Activated T-cell treated with anti-CD3 and anti-CD28 coated beads, Interleukin-2, amount 50 U/mL, for 72 hours (primary cell): ENCODE measurements at places on chromosomes 4 and X. TPM values are rescaled to one million over a fixed set of nuclear protein-coding genes. Genes with fewer than 3 reads are reported as not detected.

DNA sequence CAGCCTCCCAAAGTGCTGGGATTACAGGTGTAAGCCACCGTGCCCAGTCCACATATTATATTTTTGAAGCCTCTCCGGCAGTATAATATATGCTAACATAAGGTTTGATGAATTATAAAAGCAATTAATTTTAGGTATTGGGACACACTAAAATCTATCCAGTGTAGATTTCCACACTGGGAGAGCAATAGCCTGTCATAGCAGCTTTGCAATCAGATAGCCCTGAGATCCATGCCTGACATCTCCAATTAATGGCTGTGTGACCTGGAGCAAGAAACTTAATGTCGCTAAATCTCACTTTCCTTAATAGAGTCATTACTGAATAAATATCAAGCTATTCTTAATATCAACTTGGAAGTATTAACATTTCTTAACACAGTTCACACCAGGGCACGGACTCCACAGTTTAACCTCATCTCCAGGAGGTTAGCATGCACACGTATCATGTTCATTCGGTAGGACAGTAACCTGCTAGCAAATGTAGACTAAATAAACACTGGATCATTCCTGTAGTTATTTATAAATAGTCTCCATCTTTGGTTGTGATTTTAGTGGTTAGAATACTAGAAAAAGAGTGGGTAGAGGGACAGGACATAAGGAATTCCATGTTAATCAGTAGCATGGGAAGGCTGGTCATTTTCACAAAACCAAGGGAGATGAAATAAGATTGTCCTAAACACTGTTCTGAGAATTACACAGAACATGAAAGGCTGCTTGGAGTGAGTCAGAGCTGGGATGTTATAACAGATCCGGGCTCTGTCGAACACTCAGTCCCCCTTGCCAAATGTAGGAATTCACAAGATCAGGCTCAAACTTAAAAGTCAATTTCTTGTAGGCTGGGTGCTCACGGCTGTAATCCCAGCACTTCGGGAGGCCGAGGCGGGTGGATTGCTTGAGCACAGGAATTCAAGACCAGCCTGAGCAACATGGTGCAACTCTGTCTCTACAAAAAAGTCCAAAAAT, 254.7 kb downstream of the PALLD start:
- no peak for DNase-seq

DNA sequence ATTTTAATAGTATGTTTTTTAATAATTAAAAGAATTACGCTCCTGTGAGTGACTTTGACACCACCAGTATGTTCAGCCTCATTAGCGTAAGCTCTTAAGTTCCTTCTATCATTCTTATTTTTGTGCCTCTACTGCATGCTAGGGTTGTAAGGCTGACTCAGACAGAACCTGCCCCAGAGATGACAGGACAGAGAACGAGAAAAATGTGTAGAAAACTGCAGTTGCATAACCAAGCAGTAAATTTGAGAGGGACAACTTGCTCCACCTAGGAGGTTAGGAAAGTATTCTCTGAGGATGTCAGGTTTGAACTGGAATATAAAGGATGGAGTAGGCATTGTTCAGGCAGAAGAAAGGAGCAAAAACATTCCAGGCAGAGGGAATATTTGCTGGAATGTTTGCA, 98.7 kb downstream of the NFKB1 start:
- DNase-seq = no peak

GRCh38 chr4:2141022-2141761, 82.1 kb downstream of the NAT8L start:
- DNase-seq = no peak

- DNase-seq = no peak
Measured at GRCh38 chrX:11504234-11504633, 161.5 kb downstream of the ARHGAP6 start.

UGT8 gene
- 0.22 TPM for total RNA-seq

DNA sequence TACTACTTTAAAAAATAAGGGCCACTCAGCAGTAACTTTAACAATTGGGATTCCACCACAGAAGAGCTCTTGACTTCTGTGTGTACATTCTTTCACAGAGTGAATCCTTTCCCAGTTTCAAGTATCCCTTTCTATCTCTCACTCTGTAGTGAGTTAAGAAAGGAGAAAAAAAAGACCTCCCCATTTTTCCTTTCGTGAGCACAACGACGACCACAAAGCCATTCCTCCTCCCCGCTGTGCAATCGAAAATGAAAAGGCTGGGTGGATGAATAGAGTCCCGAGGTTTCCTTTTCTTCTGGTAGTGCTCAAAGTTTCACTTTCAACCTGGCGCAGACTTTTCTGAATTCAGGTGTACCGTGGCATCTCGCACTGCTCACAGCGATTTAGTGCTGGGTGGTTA, 58.0 kb downstream of the TAB3 start:
- peak; percentile 40 for DNase-seq

MEPE gene
- not detected for total RNA-seq

N4BP2 gene
- 37.3 TPM for total RNA-seq

- DNase-seq = no peak
Measured at GRCh38 chr4:116632269-116632668, 453.1 kb downstream of the TRAM1L1 start.

DNA sequence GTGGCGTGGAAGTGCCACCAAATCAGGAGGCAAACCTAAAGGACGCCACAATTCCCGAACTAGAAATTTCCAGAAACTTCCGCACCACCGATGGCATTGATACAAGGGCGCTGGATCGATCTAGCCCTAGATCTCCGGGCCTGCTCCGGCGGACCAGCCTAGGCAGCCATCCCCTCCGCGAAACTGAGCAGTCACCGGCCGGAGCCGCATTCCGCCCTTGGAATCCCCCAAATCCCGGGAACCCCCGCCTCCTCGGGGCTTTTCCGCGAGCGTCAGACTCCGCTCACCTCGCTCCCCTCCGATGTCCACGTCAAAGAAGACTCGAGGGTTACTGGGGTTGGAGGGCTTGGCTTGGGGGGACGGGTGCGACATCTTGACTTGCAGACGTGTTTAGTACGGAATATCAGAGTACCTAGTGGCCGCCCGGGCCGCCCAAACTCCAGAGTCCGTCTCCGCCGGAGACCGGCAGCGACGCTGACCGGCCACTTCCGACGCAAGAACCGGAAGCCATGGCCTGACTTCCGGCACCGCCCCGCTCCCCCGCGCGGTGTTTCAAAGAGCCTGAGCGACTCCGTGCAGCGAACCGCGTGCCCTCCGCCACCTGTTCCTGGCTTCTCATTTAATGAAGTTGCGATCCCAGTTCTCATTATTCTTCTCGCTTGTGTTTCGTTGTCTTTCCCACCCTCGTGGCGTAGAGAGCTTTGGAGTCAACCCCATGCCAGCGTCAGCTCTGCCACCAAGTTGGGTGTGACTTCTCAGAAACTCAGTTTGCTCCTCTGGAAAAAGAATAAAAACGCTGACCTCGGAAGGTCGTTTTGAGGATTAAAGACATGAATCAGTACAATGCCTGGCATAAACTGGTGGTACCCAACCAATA, at the start of gene PPID:
Gene PPID (minus strand): TSS at position 480 of the 877 bp plus-strand sequence. CDS start 108 bp downstream, at position 372.
- DNase-seq = peak; percentile 85

GRCh38 chr4:109682875-109683274, 20.4 kb downstream of the CASP6 start:
- no peak for DNase-seq

- no peak for DNase-seq
Measured at GRCh38 chr4:168152837-168153500, 60.6 kb downstream of the ANXA10 start.

GRCh38 chrX:39253551-39253950, 452.3 kb downstream of the MID1IP1 start:
- DNase-seq = no peak

DNA sequence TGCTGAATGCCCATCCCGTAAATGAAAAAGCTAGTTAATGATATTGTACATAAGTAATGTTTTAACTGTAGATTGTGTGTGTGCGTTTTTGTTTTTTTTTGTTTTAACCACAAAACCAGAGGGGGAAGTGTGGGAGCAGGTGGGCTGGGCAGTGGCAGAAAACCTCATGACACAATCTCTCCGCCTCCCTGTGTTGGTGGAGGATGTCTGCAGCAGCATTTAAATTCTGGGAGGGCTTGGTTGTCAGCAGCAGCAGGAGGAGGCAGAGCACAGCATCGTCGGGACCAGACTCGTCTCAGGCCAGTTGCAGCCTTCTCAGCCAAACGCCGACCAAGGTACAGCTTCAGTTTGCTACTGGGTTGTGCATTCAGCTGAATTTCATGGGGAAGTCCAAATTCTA, at the start of gene SPP1:
Gene SPP1 (plus strand): TSS at position 249 of the 400 bp plus-strand sequence. CDS start 1,182 bp downstream, outside the sequence.
- no peak for DNase-seq

GRCh38 chr4:53744446-53745160, 153.3 kb upstream of the LNX1 start:
- DNase-seq = no peak

DNA sequence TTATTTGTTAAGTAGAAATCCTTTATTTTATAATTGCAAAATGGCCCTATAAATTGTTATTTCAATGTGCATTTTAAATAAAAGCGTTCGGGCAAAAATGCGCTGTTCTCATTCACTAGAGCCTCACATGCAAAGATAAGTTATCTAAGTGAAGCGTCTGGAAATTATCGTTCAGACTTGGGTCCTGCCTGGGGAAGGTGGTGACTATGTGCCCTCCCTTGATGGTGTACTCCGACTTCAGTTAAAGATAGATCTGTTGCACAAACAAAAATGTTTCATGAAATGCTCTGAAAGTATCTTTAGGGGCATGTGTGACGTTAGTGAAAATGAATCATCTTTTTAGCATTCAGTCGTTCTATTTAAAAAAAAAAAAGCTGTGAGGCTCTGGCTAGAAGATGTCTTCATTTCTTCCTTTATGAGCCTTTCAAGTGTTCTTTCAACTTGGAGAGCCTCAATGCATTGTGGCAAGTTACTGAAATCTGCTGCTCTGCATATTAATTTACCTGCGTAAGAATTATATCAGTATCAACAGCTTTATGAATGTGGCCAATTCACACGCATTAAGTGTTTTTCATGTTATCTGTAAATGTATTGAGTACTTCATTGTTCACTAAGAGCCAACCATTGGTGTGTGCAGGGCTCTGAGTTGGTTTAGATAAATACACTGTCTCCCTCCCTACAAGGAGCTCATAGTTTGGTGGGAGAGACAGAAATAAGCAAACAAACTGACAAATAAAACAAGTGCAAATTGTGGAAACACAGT, 83.0 kb downstream of the AFF1 start:
- DNase-seq = no peak

MAB21L2 gene
- not detected for total RNA-seq

ZNF711 gene
- total RNA-seq = 1.8 TPM

- no peak for DNase-seq
Measured at GRCh38 chr4:41125558-41126311, 88.6 kb downstream of the APBB2 start.

VSIG4 gene
- total RNA-seq = not detected

DNA sequence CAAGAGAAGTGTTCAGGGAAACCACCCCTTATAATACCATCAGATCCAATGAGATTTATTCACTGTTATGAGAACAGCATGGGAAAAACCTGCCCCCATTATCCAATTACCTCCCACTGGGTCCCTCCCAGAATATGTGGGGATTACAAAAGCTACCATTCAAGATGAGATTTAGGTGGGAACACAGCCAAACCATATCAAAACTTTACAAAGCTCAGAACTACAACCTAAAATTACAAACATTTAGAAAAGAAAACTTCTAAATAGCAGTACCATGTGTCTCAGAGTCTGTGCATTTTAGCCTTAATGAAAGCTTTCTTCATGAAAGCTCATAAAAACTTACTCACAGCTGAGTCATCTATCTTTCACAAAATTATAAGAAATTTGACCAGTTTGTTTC, 1442.8 kb upstream of the PCDH7 start:
- DNase-seq = no peak

- DNase-seq = no peak
Measured at GRCh38 chrX:48663241-48663640, 20.4 kb upstream of the WAS start.

DNA sequence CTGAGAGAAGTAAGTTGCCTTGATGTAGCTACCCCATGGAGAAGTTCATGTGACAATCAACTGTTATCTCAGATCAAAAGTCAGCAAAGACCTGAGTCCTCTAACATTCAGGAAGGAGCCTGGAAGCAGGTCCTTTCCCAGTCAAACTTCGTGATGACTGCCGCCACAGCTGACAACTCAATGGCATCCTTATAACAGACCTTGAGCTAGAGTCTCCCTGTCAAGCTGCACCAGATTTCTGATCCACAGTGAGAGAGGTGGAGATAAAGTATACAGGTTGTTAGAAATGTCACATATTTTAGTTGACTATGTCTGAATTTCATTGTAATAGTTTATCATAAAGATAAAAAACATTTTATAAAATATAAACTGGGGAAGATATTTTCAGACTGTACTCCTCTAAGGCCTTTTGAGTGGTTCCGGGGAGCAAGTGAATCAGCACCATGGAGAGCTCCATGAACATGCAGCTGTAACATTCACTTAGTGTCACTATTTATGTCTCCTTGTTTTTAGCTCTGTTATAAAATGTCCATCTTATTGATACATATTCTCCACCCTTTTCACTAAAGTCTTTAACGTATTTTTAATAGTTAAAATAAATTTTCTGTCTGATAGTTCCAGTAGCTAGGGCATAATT, 1653.5 kb upstream of the AGA start:
- no peak for DNase-seq

TCEAL9 gene
- 1.6 TPM for total RNA-seq

DNA sequence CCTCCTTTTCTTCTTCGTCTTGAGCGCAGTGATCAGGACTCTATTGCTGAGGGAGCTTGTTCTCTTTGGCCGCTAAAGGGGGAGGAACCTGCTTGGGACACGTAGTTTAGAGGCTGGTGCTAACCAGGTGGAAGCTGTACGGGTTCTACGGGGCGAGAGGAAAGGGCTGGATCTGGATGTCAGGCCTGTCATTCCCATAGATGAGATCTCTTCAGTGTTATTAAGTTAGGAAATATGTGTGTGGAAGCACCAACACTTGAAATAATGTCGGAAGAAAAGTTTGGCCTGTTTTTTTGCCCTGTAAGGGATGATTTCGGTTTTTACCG, 643 bp downstream of the SRP72 start:
- DNase-seq = peak; percentile 49

- DNase-seq = no peak
Measured at GRCh38 chr4:16196482-16197393, 29.5 kb downstream of the TAPT1 start.

CEP135 gene
- 23.1 TPM for total RNA-seq

SPIN2B gene
- total RNA-seq = 10.0 TPM

GRCh38 chr4:56271131-56271530, 116.2 kb downstream of the AASDH start:
- DNase-seq = no peak

- no peak for DNase-seq
Measured at GRCh38 chrX:111260451-111260850, 9.8 kb downstream of the CAPN6 start.

- DNase-seq = no peak
Measured at GRCh38 chrX:13522811-13523210, 46.6 kb upstream of the EGFL6 start.

TTC29 gene
- total RNA-seq = not detected
